Left lung (tissue), 14 donors: ENCODE measurements at places on chromosomes 16 and 17. TPM values are rescaled to one million over a fixed set of nuclear protein-coding genes. Genes with fewer than 3 reads are reported as not detected.

CIBAR2 gene
- polyA plus RNA-seq = 8.5 TPM

LAT gene
- polyA plus RNA-seq = 6.6 TPM

KRT33A gene
- polyA plus RNA-seq = not detected

NPW gene
- polyA plus RNA-seq = 2.3 TPM

TBC1D3I gene
- 2.0 TPM for polyA plus RNA-seq

KRTAP16-1 gene
- not detected for polyA plus RNA-seq

TP53TG3E gene
- polyA plus RNA-seq = not detected

PDILT gene
- polyA plus RNA-seq = not detected
